CD4-positive, alpha-beta T cell treated with Interleukin-4 for 4 hours (primary cell): ENCODE measurements at places on chromosomes 1 and 21.
A peak's percentile ranks its signal among the peaks of the same experiment; 100 is the strongest.

GRCh38 chr1:114093624-114094362, 59.9 kb downstream of the SYT6 start:
- no peak for DNase-seq

GRCh38 chr1:21653744-21654100, 15.4 kb downstream of the RAP1GAP start:
- no peak for DNase-seq

DNA sequence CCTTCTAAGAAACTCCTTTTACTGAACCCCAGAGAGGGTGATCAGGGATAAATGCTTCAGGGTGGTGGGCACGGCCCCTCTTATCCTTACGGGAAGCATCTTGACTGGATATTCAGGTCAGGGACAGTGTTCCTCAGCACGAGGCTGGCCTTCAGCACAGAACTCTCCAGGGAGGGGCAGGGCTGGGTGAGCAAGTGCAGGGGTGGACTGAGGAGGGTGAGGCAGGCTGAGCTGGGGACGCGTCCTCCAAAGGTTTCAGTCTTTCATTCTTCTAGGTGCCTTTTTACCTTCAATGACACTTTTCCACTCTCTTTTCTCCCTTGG, 52.3 kb downstream of the RASSF5 start:
- no peak for DNase-seq

DNA sequence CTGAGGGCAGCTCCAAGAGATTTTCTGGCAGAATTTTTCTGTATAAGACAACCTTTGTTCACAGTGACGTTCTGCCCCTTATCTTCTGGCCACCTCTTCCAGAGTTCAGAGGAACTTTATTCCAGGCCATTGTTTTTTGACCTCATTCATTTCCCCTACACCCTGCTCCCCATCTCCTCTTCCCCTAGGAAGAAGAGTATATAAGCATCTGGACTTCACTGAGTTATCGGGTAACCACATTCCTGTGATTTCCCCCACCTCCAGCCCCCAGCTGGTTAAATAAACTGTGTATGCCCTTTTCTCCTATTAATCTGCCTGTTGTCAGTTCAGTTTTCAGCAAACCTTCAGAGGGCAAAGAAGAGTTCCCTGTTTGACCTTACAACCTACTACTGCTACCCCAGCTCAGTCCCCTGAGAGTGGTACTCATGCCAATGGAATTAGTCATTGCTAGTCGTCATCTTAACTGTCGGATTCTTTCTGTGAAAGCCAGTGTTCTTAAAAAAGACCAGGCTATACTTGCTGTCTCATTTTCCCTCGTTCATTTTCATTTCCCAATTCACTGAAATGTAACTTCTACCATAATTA, 14.3 kb upstream of the ALG14 start:
- DNase-seq, result no peak

DNA sequence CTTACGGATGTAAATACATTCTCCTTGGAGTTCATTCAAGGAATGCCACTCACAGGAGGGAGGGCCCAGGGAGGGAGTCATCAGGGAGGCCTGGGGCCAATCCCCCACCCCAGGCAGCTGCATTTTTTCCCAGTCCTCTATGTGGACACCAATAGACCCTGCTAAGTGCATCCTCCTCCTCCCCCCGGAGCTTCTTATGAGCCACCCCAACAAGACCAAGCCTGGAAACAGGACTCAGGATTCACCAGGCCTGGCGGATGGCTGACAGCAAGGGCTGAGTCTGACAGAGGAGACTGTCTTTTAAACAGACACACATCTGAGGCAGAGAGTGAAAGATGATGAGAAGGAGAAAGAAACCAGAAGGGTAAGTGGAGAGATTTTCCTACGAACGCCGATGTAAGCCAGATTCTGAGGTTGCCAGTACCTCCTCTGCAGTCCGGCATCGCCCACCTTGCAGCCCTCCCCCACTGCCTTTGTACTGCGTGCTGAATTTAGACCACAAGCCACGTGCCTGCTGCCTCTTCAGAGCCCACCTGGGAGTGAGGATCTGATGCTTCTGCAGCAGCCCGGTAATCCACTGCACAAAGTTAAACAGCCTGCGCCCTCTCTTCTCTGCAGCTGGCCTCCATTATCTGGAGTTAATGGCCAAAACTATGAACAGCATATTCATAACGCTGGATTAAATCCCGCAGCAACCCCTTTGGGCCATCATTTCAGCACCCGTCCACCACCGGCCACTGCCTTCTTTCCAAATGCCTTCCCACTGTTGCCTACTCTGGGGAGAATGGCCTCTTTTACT, 17.6 kb upstream of the SFPQ start:
- no peak for DNase-seq

DNA sequence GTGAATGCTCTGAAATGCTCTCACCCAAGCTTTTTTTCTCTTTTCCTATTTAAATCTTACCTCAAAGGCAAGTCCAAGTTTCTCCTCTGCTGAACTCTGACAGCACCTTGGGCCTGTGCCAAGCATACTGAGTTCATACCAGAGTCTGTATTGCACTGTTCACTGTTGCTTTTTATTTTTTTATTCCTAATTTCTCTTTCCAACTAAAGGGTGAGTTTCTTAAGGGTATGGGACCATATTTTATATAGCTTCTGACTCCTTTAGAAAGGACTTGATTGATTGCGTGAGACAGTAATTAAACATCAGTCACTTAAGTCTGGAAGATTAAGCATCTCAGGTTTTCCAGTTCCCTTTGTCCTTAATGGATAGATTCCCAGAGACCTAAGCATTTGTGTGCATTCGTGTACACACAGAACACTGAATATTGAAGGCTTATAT, 69.9 kb downstream of the CACHD1 start:
- no peak for DNase-seq

- DNase-seq, result peak; percentile 93
Measured at GRCh38 chr1:6601049-6601922, 1.4 kb downstream of the KLHL21 start.

GRCh38 chr1:110903853-110904500, 31.0 kb downstream of the CD53 start:
- DNase-seq, result no peak

DNA sequence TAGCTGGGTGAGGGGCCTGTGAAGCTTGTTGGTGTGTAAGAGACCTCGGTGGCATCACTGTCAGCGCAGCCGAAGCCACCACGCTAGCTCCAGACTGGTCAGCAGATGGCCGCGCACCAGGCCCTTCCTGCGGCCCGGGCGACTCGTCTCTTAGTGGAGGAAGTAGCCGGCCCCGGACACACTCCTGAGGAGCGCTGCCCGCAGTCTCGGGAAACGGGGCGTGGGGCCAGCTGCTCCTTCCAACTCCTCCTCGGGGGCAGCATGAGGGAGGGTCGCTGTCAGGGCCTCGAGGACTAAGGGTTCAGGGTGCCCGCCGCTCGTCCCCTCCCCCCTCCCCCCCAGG, 20.4 kb downstream of the H3-3A start:
- DNase-seq, result no peak

- no peak for DNase-seq
Measured at GRCh38 chr1:225694151-225694603, 41.3 kb upstream of the ENAH start.

- DNase-seq, result no peak
Measured at GRCh38 chr1:83673312-83673711, 325.6 kb downstream of the TTLL7 start.

GRCh38 chr1:26941311-26941710, 19.0 kb downstream of the KDF1 start:
- DNase-seq, result no peak
